ENCODE measurements at places on chromosomes 3 and 15. TPM values are rescaled to one million over a fixed set of nuclear protein-coding genes. Genes with fewer than 3 reads are reported as not detected.
A peak's percentile ranks its signal among the peaks of the same experiment; 100 is the strongest.

The SLC35G2 gene
- 4.3 TPM for total RNA-seq

The ADGRG7 gene
- not detected for total RNA-seq

The ANKRD63 gene
- total RNA-seq, result 0.32 TPM

GRCh38 chr15:85583923-85584390 is 203.6 kb downstream of the AKAP13 start:
- peak overlapping the region; percentile 83 for H3K4me3 ChIP-seq
- peaks cover 76% of the 10 kb centered on the region for H3K36me3 ChIP-seq
- peak overlapping the region; percentile 90 for H3K27ac ChIP-seq
- no peak for DNase-seq

- no peak overlapping the region for H3K4me3 ChIP-seq
- peaks cover 23% of the 10 kb centered on the region for H3K4me1 ChIP-seq
- H3K36me3 ChIP-seq, result peaks cover 38% of the 10 kb centered on the region
- H3K27me3 ChIP-seq, result no peaks in the 10 kb centered on the region
Measured at GRCh38 chr15:93028632-93029213, 60.3 kb downstream of the RGMA start.

DNA sequence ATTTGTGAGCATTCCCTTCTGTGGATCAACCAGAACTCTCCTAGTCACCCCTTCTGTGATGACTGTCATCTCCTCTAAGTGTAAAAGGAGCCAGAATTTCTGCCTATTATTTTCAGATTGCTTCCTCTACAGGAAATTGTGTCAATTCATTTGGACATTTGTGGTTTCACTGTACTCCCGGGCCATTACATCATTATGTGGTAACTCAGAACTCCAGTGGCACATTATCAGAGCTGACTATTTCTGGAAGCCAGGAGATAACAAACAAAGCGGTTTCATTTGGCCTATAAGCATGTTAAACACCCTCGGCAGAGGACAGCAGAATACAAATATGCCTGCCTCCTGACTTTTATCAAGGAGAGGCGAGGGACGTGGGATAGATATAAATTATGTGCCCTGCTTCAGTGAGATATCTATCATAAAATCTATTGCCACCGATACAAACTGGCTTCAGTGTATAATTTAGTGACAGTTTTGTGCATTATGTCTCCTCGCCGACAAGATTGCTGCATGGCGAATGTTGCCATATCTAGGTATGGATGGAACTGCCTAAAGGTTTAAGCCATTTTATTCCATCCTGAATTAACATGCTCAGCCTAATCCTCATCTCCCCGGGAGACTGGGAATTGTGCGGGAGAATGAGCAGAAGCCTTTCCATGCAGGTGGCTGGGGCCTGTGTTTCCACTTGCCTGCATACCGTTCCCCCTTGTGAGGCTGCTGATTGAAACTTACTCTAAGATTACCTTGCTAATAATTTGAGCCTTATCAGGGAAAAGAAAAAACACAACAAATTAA is 193.4 kb upstream of the SEMA6D start:
- H3K4me3 ChIP-seq, result no peak overlapping the region
- no peaks in the 10 kb centered on the region for H3K4me1 ChIP-seq
- no peaks in the 10 kb centered on the region for H3K36me3 ChIP-seq
- H3K27me3 ChIP-seq, result no peaks in the 10 kb centered on the region
- no peak for DNase-seq

All from activated B cell treated with CpG ODN at 0.5 μM for 24 hours (primary cell).